ENCODE measurements at places on chromosomes 11 and 22.

GRCh38 chr11:46243796-46244109, 33.7 kb upstream of the CREB3L1 start:
- DNase-seq: no peak

DNA sequence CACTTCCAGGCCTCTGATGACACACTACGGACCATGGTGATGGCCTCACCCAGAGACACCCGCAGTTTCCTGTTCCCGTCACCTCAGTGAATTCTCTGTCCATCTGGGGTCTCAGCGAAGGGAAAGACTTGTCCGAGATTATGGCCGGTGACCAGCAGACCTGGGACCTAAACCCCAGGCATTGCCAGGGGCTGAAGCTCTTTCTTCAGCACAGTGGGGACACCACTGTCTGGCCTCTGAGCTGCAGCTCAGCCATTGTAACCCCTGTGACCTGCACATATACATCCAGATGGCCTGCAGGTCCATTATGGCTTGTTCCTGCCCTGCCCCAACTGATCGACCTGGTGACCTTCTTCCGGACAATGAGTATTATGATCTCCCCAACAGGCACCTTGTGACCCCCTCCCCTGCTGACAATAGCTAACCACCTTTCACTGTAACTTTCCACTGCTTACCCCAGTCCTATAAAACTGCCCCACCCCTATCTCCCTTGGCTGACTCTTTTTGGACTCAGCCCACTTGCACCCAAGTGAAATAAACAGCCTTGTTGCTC, 22.3 kb downstream of the CBX7 start:
- DNase-seq: no peak

DNA sequence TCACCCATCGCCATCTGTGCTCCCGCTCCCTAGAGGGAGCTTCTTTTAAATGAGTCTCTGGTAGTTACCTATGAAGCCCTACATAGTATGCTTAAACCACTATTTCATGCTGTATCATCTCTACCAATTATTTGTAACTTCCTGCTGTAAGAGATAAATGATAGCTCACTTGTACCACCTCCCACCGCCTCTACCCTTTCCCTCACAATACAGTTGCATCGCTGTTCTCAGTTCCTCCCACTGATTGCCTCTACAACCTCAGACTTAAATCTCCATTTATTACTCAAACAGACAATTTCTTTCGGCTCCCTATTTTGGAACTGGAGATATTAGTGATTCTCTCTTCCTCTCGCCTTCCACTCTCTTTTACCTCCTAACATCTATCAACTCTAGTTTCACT, 222.9 kb upstream of the ZC3H12C start:
- no peak for DNase-seq

DNA sequence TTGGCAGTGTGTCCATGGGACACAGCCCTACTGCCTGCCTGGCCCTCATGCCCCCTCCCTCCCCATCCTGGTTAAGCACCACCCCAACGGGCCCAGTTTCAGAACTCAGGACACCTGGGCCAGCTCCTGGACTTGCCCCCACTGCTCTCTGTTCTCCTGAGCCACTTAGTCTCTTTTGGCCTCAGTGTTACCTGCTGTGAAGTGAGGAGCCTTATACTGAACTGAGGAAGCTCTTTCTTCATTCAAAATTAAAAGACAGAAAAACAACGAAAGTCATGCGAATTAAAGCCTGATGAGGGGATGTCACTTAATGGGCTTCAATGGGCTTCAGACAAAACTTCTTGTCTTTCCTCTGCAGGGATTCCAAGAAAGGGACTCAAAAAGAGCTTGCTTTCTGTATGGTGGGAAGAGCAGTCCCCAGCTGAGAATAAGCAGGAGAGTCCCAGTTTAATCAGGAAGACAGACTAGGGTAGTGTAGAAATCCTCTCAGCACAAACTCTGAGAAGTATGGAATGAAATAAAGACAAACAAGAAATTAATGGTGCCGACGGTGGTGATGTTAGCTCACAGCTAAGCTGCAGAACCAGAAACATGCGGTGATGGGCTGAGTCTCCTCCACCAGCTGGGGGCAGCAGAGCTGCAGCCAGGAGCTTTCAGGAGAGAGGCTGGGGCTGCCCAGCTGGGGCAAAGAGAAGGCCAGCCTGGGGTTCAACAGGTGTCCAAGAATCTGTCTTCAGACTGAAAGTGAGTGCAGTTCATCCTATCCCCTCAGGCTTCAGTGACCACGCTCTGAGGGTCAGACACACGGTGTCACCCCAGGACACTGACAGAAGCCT, 101.0 kb downstream of the GGTLC2 start:
- DNase-seq: peak; percentile 69
